ENCODE measurements at places on chromosomes 5 and 9.

- no peak for DNase-seq
These were observed 37.7 kb downstream of the SAR1B start for GRCh38 chr5:134594797-134595457.

DNA sequence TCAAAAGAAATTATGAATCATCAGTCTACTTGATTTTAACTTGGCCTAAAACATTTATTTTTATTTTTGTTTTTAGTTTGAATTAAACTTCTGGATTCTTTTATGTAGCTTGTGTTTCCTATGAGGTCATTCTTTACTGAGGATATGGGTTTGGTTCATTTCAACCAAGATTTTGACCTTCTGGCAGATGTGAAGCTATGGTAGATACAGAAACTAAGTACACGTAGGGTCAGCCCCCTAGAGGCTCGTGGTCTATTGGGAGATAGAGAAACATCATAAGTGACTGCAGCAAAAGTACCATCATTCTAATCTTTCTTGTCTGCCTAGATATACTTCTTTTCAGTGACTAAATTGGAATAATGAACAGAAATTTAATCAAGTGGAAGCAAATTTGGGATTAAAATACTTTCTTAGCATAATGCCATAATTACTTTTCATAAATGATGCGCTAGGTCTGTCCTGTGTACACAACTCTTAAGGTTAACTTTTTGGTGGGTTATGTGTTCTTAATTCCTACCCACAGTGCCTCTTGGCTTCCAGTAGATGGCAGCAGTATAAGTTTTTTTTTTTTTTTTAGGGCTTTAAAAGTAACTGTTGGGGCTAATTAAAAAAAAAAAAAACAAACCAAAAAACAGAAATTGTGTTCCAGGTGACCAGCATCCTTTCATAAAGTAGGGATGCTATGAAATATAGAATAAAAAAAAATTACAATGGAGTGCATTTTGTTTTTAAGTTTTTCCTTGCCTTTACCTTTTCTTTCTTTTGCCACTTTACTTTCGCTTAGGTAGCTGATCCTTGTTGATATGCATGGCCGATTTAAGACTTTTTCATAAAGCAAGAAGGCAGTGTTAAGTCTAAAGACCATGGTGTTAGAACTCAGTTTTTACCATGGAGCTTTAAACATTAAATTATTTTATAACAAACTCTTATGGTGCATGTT lies 49.9 kb downstream of the LRRTM2 start:
- peak; percentile 1 for DNase-seq

DNA sequence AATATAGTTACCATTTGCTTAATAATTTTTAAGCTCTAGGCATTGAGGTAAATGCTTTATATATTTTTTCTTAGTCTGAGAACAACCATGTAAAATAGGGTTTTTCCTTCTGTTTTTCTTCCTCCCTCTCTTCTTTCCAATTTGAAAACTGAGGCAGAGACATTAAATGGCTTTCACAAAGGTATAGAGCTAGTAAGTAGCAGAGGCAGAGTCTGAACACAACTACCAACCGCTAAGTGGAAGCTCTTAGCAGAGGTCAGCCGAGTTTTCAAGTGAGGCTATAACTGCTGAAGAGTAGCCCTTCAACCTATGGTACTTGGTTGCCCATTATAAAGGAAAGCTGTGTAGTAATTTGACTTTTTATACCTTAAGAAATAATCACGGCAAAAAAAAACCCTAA lies 187.1 kb downstream of the MEF2C start:
- no peak for DNase-seq

DNA sequence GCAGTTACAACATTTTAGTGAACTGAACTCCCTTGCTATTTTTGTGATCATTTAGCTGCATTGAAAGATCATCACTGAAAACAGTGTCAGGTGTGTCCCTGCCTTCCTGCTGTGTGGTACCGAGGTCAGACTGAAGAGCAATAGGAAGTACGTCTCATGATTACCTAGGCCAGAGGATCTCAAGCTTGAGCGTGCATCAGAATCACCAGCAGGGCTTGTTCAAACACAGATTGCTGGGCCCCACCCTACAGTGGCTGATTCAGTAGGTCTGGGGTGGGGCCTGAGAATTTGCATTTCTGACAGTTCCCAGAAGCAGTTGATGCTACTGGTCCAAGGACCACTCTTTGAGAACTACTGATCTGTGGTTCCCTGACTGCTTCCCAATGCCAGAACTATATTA lies 159.6 kb downstream of the ACTL7B start:
- DNase-seq: no peak

DNA sequence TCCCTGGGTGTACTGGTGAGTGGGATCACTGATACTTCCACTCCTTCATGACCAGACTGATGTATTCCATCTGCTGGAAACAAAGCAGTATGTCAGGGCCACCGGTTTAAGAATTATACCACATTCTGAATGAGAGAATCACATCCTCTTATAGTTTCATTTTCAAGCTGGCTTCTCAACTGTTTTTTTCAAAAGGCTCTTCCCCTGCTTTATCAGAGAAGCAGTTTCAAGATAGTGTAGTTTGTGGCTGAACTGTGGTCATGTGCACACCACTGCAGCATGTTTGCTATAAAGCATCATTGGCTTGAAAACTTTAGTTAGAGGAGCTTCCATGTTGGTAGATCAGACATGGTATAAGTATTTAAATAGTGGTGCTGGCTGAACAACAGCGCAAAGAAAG lies 450.5 kb upstream of the CDH10 start:
- DNase-seq: no peak

DNA sequence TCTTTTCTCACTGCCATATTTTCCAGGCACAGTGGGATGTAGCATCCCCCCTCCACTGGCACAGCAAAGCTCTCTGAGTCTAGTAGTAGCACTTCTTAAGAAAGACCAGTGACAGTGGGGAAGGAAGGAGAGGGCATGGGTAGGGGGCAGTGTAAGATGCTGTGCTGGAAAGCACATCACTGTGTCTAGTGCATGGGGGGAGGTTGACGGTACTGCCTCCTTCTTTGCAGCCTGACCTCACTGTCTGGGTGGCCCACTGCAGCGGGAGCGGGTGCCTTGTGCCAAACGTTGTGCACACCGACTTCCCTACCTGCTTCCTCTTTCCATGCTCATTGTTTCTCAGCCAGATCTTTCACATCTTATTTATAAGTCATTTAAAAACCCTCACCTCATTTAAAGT lies 91.8 kb downstream of the PDE8B start:
- DNase-seq: no peak

Data from CD4-positive, alpha-beta T cell treated with Interleukin-6 at 100 ng/mL for 8 hours (primary cell).